ENCODE measurements at places on chromosomes 5 and 9.

DNA sequence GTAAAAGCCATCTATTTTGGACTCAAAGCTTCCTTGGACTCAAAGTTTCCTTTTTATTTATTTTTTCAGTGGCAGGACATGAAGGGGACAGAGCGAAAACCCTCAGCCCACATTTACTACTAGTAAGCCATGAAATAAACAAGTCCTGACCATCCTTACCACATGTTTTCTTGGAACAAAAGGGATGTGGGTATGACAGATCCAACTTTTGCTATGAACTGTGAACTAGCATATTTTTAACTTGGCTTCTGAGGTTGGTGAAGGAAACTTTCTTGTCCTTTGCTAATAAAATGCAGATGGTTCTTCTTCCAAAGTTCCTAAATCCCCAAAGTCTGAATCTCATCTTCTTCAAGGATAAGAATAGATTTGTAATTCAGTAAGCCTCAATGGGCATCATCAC lies 122.7 kb upstream of the TNC start:
- DNase-seq = no peak

GRCh38 chr9:122011818-122012498 lies 81.2 kb downstream of the TTLL11 start:
- no peak for DNase-seq

DNA sequence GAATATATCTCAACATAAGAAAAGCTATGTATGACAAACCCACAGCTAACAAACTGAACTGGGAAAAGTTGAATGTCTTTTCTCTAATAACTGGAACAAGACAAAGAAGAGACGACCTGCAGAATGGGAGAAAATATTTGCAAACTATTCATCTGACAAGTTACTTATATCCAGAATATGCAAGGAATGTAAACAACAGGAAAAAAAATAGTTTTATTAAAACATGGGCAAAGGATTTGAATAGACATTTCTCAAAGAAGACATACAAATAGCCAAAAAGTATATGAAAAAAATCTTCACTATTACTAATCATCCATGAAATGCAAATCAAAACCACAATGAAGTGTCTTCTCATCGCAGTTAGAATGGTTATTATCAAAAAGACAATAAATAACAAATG lies 181.7 kb upstream of the TLX3 start:
- DNase-seq = no peak

DNA sequence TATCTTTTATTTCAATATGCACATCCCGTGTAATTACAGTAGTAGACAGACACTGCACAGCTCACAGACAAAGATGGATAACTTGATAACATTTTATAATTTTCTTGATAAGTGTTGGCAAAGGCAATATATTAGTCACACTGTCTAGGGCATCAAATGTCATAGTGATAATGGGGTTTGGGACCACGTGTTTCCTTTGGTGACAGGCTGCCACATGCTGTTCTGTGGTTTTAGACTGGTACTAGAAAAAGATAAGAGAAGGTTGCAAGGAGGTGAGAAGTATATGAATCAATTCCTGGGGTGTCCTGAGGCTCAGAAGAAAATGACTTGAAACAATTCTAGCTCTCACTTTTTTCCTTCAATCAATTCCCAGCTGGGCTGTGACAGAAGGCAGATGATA lies 258.8 kb upstream of the CHD1 start:
- no peak for DNase-seq

DNA sequence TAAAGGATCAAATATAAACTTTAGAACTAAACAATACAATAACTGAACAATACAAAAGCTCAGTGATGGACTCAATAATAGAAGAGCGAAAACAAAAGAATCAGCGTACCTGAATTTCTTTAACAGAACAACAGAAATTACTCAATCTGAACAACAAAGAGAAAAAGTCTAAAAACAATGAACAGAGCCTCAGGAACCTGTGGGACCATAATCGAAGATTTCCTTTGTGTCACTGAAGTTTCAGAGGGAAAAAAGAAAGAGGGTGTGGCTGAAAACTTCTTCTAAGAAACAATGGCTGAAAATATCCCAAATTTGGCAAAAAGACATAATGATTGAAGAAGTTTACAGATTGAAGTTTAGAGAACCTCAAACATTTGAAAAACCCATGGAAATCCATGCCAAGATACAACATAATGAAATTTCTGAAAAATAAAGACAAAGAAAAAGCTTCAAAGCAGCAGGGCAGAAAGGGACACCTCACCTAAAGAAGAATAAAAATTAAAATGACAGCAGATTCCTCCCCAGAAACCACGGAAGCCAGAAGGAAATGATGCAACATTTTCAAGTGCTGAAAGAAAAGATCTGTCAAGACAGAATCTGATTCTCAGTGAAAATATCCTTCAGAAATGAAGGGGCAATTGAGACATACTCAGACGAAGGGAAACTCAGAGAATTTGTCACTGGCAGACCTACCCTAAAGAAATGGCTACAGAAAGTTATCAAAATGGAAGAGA lies 288.8 kb downstream of the ARL15 start:
- DNase-seq = no peak

- DNase-seq = no peak
Measured at GRCh38 chr5:30498972-30499371, 694.5 kb upstream of the CDH6 start.

- DNase-seq = no peak
Measured at GRCh38 chr9:97978371-97979130, 4.6 kb upstream of the ANP32B start.

- no peak for DNase-seq
Measured at GRCh38 chr5:132487841-132488555, 2.6 kb downstream of the IRF1 start.

Measured in stromal cell of bone marrow (primary cell).